ENCODE measurements at places on chromosomes 11 and 22. TPM values are rescaled to one million over a fixed set of nuclear protein-coding genes. Genes with fewer than 3 reads are reported as not detected.

C11orf54 gene
- 14.9 TPM for total RNA-seq

OR51B2 gene
- not detected for total RNA-seq

EXPH5 gene
- total RNA-seq: 0.85 TPM

TRIM49 gene
- not detected for total RNA-seq

DNA sequence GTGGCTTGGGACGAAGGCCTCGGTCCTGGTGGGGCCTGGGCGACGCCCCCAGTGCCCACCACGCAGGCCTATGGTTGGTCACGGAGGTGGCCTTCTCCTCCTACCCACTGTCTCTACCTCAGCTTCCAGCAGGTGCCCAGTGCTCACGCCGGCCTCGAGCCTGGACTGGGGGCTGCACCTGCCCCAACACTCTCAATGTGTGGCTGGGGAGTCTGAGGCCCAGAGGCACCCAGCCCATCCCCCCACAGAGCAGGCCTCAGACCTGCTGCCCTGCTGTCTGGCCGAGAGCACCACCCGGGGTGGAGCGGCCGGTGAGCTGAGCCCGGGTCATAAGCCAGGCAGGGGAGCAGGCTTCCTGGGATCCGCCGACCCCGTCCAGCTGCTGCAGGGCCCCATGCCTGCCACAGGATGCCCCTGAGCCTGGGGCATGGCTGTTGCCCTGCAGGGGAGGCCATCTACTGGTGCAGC is 28.6 kb upstream of the MUC5AC start:
- DNase-seq: no peak

MAJIN gene
- not detected for total RNA-seq

GRCh38 chr22:31227186-31227585 is 15.1 kb downstream of the LIMK2 start:
- no peak for DNase-seq

GRCh38 chr22:17780741-17781318 is 6.6 kb upstream of the BID start:
- no peak for DNase-seq

OR6A2 gene
- total RNA-seq: not detected

GRCh38 chr11:123526027-123526805 is 96.1 kb downstream of the GRAMD1B start:
- DNase-seq: no peak

- no peak for DNase-seq
Measured at GRCh38 chr11:121063728-121064127, 37.3 kb upstream of the TECTA start.

OR8I2 gene
- total RNA-seq: not detected

PAMR1 gene
- total RNA-seq: not detected

SCN3B gene
- not detected for total RNA-seq

MUC2 gene
- total RNA-seq: not detected

DNA sequence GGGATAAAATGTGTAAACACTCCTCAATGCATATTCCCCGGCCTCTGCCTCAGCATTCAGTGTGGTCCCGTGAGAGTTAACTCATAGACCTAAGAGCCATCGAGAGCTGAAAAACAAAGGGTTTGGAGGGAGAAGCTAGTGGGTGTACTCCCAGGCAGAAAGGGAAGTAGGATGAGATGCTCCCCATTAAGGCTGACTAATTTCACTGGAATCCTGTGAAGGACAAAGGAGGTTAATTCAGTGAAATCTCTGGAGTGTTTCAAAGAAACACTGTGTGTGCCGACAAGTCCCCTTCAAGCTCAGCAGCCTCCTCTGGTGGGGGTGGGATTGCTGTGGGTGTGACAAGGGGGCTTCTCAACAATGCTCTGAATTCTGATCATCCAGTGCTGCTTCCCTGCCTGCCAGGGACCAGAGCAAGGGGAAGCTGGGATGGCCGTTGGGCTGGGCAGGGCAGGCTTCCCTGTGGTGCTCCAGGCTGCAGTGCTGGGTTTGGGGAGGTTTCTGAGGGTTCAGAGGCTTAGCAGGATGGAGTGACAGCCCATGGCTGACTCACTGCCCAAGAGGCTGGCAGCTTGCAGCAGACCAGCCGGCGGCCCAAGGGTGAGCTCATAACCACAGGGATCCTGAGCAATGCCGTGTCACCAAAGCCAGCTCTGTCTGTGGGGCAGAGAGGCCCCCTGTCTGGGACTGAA is 61.4 kb upstream of the BMAL1 start:
- no peak for DNase-seq

DNA sequence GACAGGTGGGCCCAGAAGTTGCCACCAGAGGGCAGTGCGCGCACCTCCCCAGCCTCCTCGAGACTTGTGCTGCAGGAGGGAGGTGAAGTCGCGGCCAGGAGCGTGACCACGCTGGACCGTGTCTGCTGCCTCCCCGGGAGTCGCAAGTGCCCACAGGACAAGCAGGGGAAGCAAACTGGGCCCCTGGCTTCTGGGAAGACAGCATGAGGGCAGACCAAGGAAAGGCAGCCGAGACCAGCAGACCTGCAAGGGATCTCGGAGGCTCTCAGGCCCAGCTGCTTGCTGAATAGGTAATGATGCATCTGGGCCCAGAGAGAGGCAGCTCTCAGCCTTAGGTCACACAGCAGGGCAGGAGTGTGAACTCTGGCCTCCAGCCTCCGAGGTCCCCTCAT is 17.0 kb upstream of the IL2RB start:
- peak; percentile 72 for DNase-seq

DNA sequence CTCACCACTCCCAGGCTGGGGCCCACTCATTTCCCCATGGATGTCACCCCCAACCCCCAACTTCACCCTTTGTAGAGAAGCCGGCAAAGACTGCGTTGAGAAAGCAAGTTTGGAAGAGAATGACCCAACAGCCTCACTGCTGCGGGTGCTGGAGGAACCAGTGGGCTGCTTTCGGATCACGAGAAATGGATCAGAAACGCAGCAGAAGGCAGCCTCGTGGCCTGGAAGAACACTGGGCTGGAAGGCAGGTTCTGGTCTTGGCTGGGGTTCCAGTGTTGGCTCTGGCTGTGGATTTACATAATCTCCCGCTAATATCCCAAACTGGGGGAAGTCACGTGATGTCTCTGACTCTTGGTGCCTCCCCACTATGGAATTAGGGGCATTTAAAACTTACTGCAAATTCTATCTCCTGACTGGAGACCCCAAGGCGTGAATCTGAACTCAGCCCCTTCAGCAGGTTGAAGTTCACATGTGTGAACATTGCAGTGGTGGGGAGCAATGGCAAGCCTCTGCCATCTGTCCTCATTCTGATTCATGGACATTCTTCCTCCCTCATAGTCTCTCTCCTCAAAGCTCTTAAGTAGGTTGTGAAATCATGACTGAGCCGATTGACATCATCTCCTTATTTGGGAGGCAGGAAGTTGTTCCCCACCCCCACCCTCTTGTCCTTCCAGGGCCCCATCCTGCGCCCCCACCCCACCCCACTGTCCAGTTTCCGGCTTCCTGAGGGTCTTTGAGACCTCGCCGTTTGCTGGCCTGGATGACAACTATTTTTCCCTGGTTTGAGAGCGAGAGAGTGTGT is 37.0 kb upstream of the TIMP3 start:
- DNase-seq: no peak

CCDC73 gene
- not detected for total RNA-seq

DNA sequence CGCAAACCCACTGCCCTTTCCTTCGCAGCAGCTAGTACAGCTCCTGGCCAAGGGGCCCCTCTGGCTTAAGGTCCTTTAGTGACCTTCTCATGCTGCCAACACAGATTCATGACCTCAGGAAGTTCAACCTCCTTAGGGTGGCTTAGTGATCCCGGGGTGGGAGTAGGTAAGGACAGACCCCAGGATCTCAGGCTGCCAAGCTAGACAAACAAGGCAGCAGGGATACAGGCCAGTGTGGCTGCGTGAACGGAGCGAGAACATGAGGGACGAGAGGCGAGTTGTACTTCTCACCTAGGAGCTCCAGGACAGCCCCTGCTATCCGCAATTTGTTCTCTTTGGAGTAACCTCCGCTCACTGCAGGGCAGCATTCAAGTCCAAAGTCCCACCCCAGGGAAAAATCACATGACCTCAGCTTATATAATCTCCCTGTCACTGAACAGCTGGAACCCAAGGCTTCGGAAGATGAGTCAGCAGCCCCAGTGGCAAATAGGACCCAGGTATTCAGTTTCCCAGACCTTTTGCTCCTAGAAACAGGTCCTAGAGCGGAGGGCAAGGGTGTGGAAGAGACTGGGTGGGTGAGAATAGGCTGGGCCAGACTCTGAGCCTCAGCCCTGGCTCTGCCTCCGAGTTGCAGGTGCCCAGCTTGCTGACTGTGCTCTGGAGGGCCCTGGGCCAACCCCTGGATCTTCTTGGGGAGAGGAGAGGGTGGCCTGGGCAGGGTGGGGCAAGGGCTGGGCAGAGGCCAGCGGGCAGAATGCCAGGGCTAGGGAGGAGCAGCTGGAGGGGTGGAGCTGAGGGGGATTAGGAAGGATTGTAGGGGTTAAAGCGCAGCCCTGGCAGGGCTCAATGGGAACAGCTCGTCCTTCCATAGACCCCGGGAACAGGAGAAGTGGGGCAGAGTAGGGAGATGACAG is 13.1 kb downstream of the USP2 start:
- DNase-seq: no peak

DNA sequence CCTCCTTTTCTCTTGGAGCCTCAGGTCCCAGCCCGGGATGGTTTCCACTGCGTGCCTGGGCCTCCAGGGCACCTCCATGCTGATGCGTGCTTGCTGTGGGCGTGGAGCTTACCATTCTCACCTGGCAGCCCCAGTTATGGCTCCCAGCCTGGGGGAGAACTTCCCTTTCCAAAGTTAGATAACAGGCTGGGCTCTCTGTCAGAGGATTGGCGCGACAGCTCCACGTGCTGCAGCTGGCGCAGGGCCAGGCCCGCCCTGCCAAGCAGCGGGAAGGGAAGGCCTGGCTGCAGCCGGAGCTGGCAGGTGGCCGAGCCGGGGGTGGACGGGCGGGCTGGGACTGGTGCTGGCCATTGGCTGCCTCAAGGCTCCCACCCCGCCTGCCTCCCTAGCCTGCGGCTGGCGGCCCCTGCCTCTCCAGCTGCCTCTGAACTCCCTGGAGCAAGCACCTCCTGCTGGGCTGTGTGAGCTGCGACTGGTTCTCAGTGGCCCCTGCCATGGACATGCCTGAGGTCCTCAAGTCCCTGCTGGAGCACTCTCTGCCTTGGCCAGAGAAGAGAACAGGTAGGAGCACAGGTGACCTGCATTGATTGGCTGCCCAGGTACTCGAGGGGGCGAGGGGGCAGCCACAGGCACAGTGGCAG is 14.6 kb upstream of the TEF start:
- no peak for DNase-seq

DNA sequence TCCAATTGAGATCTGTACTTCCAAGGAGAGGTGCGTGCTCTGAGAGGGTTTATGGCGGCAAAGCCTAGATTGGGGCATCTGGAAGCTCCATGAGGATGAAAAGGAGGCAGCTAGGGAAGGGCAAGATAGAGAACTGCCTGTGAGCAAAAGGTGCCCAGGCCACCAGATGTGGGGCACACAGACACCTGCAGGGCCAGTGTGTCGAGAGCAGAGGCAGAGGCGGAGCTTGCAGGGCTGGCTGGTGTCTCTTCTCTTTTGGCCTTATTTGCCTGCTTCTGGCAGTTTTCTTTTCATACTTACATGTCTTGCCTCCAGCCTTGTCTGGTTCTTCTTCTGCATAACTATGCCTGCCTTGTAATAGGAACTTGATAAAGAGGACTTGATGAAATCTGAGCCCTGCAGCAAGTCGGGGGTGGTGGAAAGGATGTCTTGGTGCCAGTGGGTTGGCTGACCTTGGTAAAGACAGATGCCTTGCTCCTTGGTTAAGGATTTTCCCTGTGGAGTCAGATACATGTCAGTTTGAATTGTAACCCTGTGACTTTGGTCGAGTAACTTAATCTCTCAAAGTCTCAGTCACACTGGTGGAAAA is 680.3 kb downstream of the NTM start:
- DNase-seq: no peak

MEI1 gene
- total RNA-seq: 36.3 TPM

VPREB3 gene
- total RNA-seq: not detected

DNA sequence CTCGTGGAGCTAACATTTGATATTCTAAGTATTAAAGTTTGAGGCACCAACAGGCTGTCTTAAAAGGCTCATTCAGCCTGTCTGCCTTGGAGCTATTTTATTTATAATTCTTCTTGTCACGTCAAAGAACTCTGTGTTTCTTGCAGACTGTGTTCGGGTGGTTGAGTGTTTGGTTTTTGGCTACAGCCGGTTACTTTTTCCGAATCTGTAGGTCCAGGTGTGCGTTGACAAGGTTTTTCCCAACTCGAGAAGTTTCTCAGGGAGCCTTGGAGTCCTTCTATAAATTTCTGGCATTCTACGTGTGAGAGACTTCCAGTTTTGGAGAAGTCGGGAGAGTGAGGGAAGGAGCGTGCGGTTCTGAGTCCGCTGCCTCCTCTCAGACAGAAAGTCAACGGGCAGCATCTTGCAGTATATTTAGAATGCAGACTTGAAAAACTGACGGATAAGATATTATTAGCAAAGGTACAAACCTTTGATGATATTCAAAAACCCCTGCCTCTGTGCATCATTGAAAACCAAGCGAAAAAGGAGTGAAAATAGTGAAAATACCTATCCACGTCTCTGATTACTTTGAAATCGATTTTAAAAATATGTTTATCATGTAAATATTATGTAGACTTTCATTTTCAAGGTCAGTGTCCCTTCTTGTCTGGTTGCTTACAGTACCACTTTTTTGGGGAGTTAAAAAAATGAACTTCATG is 85.2 kb upstream of the PPARA start:
- no peak for DNase-seq

- no peak for DNase-seq
Measured at GRCh38 chr11:327581-327923, 6.9 kb upstream of the IFITM3 start.

- peak; percentile 67 for DNase-seq
Measured at GRCh38 chr11:121459413-121460017, 6.7 kb upstream of the SORL1-AS1 start.

DNA sequence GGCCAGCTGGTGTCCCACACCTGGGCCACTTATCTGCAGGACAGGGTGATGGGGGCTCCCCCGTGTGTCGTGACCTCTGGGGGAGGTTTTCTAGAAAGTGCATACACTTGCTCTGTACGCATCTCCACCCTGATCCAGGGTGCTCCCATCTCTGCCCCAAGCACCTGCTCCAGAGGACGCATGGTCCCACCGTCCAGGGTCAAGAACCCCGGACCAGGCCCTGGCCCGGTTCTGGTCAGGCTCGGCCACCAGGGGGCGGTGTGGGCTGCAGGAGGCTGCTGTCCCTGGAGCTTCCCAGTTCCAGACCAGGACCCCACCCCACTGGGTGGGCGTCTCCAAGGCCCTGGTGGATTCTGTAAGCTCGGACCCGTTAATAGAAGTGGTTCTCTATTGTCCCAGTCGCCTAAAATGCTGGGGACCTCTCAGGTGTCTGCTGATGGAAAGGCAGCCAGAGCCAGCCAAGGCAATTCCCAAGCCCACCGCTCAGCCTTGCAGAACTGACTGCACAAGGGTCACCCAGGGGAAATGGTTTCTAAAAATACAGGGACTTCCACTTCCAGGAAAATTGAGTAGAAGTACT is 34.7 kb upstream of the SEPTIN5 start:
- DNase-seq: peak; percentile 3

DNA sequence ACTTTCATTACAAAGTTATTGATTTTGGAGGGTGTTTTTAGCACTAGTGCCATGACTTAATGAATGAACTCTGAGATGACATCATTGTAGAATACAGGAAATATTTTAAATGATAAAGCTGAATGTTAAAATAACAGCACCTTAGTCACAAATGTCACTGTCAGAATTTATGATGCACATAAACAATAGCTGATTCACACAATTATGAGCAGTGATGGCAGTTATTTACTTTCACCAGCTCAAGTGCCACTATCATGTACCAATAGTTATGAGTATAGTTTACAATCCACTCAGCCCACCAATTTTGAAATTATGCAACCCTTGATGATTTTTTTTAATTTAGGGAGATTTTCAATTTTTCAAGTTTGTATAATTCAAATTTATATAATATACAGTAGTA is 23.0 kb downstream of the SERPING1 start:
- DNase-seq: no peak

MARK2 gene
- total RNA-seq: 38.0 TPM

GRCh38 chr11:74208507-74208906 is 37.4 kb downstream of the PPME1 start:
- no peak for DNase-seq

Data from CD8-positive, alpha-beta memory T cell (primary cell).